A172 (cell line): ENCODE measurements at places on chromosomes 7 and 10. TPM values are rescaled to one million over a fixed set of nuclear protein-coding genes. Genes with fewer than 3 reads are reported as not detected.

Gene SDHAF3
- total RNA-seq: 8.4 and 11.7 TPM in 2 replicates

Gene VWC2
- total RNA-seq: not detected in 2 replicates

Gene C10orf67
- 1.0 TPM in 1 of 2 replicates, not detected in the other for total RNA-seq

Gene JCAD
- 3.2 and 4.2 TPM in 2 replicates for total RNA-seq

Gene CCDC172
- not detected in 2 replicates for total RNA-seq

Gene FAM171A1
- 37.8 and 44.1 TPM in 2 replicates for total RNA-seq

Gene EPHA1
- 0.03 TPM in 1 of 2 replicates, not detected in the other for total RNA-seq

Gene CAV1
- 177 and 219 TPM in 2 replicates for total RNA-seq

Gene CYP51A1
- 67.9 and 78.6 TPM in 2 replicates for total RNA-seq

Gene THSD7A
- 0.21 and 0.89 TPM in 2 replicates for total RNA-seq

Gene PARG
- total RNA-seq: 29.8 and 54.5 TPM in 2 replicates

Gene CNTNAP2
- total RNA-seq: 0.07 TPM in 1 of 2 replicates, not detected in the other

Gene TYSND1
- 16.8 and 19.1 TPM in 2 replicates for total RNA-seq

Gene A1CF
- not detected in 2 replicates for total RNA-seq

Gene RARRES2
- 48.7 and 50.4 TPM in 2 replicates for total RNA-seq

Gene ZNF736
- 1.1 and 3.5 TPM in 2 replicates for total RNA-seq

Gene PDLIM1
- 18.9 and 20.9 TPM in 2 replicates for total RNA-seq

Gene TLL2
- 0.12 and 0.38 TPM in 2 replicates for total RNA-seq

Gene LIPN
- not detected in 2 replicates for total RNA-seq

Gene CFTR
- 0.02 TPM in 1 of 2 replicates, not detected in the other for total RNA-seq

Gene ANXA8L1
- total RNA-seq: 53.2 and 63.8 TPM in 2 replicates

Gene FAM204A
- 160 and 233 TPM in 2 replicates for total RNA-seq

Gene CYP3A7
- total RNA-seq: not detected in 2 replicates

Gene MYH16
- total RNA-seq: 0.78 and 1.1 TPM in 2 replicates

Gene NPVF
- not detected in 2 replicates for total RNA-seq

Gene LGI1
- total RNA-seq: not detected in 2 replicates

Gene SPDYE8
- not detected in 2 replicates for total RNA-seq

Gene DDC
- total RNA-seq: not detected in 2 replicates

Gene EBLN1
- total RNA-seq: not detected in 2 replicates

Gene TRIM56
- 9.4 and 13.4 TPM in 2 replicates for total RNA-seq

Gene OR2A12
- total RNA-seq: not detected in 2 replicates

Gene MDFIC
- 25.2 and 37.7 TPM in 2 replicates for total RNA-seq

Gene PHKG1
- total RNA-seq: 0.28 TPM in 1 of 2 replicates, not detected in the other
